Activated CD4-positive, alpha-beta T cell treated with anti-CD3 and anti-CD28 coated beads, Interleukin-2, amount 10 ng/mL, durations not matched to agents 7 days and 5 days (primary cell): ENCODE measurements at places on chromosomes 3 and 15.

GRCh38 chr3:89171687-89172545 lies 64.5 kb downstream of the EPHA3 start:
- no peak for DNase-seq

DNA sequence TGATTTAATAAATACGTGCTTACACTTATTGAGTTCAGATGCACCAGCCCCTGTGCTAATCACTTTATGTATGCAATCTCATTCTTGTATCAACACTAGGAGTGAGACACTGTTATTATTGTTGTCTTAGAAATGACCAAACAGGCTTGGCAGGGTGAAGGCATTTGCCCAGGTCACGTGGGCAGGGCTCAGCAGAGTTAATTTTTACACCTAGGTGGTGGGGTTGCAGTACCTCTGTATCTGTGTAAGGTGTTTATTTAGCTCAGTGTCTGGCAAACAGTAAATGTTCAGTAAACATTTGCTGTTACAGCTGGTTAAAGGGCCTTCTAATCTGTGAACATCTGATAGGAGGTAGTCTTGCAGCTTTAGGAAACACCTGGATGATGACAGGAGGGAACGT lies 200.0 kb downstream of the CACNA2D3 start:
- DNase-seq = no peak

- no peak for DNase-seq
Measured at GRCh38 chr15:40878785-40879184, 4.8 kb upstream of the RHOV start.

DNA sequence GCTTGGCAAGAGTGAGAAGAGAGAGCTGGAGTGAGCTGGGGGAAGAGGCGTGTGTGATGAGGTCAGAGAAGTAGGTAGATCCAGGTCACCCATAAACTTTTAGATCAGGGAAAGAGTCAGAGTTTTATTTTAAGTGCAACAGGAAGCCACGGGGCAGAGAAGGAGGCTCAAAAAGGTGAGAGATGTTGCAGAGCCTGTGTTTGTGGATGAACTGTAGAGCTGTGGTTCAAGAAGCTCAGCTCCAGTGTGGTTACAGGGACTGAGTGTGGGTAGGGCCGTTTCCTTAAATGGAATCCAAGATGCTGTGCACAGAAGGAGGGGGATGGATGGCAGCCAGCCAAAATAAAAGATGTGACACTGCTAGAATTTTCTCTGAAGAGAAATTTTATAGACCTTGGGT lies 337.2 kb downstream of the SATB1 start:
- DNase-seq = no peak

DNA sequence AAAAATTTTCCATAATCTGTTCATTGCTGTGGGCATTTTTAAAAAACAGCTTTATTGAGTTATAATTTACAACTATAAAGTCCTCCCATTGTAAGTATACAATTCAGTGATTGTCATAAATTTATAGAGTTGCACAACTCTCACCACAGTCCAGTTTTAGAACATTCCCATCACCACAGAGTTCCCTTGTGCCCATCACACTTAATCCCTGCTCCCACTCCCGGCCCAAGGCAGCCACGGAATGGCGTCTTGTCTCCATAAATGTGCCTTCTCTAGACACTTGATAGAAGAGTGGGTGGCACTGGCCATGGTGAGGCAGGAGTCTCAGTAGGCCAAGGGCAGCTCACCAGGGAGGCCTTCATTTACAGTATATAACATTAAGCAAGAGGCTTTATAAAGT lies 6.3 kb downstream of the TSEN2 start:
- no peak for DNase-seq

- no peak for DNase-seq
Measured at GRCh38 chr3:39213613-39214012, 21.2 kb upstream of the XIRP1 start.

DNA sequence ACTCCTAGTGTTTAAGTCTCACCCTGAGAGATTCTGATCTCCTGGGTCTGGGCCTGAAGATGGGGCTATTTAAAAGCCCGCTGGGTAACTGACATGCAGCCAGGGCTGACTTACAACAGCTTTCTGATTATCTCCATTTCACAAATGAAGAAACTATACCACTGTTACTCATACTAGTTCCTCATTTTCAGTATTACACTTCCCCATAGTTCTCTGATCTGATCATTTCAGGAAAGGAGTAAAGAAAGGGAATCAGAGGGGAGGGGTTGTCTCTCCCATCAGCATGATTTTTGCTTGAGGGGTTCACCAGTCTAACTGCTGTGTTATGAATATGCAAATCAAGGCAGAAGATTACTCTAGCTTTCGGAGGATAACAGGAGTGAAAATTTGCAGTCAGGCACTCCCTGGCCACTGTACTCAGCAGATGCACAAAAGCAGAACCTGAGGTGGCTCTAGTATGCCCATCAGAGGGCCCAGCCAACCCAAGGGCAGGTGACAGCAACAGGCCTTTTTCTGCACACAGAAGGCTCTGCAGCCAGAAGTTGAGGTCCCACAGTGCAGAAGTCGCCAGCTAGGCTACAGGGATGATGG lies 59.4 kb downstream of the DAPK2 start:
- no peak for DNase-seq

GRCh38 chr15:83692746-83693581 lies 39.0 kb downstream of the ADAMTSL3 start:
- DNase-seq = no peak

GRCh38 chr3:49747792-49748480 lies 24.2 kb upstream of the GMPPB start:
- no peak for DNase-seq

DNA sequence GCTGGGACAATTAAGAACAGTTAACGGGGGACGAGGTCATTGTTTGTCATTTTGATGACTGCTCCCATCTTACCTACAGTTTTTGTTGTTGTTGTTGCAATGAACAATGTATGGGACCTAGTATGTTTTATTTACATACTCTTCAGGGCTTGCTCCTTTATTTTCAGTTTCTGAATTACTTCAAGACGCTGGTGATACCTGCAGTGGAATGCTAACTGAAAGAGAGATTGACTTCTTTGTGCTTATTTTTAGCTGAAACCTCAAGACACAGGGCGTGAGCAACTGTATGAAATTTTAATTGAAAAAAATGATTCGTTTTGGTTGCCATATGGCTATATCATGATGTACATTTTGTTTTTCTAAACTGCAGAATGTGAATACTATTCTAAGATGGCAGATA lies 297.9 kb downstream of the EDEM1 start:
- no peak for DNase-seq

DNA sequence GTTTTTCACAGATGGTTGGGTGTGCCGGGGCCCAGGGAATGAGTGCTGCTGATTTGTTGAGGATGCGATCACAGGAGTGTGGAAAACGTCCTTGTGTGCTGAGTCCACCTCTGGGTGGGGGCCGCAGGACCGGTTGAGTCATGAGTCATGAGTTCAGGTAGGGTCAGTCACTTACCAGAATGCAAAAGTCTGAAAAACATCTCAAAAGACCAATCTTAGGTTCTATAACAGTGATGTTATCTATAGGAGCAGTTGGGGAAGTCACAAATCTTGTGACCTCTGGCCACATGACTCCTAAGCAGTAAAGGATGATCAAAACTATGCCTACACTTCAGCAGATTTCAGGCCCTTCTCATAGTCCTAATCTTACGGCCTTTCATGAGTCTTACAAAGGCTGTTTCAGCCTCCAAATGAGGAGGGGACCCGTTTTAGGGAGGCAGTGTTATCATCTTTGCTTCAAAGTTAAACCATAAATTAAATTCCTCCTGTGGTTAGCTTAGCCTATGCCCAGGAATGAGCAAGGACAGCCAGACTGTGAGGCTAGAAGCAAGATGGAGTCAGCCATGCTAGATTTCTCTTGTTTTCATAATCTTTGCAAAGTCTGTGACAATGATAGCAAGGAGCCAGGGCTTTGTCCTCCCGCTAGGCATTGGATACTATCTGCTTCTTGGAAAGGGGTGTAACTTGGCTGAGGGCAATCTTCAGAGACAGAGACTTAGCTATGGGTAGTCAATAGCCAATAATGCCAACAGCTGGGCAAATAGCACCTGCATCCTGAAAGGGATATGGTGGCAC lies 30.6 kb upstream of the PIAS1 start:
- no peak for DNase-seq

DNA sequence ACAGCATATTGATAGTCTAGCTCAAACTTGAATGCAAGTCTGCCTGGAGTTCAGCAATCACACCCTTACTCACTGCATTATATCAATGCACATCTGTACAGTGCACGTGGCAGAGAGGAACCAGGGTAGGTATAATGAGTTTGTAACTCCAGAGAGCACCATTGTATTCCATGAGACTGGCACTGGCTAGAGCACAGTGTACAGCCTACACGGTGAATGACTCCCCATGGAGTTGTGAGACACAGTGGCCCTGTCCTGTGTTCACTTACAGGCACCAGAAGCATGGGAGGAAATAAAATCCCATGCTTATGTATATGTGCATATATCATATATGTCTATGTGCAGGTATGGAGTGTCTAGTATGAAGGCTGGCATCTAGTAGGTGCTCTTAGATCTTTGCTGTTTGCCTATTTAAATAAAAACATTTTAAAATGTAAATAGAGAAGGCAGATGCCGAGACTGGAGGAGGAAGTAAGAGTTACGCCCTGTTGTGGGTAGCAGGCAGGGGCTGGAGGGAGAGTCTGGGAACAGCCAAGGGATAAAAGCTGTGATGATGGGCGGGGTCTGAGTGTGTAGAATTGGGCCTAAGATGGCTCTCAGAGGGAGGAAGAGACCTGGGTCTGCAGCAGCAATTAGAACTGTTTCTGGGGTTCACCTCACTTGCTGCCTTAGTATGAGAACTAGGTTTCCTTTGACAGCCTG lies 360.7 kb upstream of the ICE2 start:
- no peak for DNase-seq

DNA sequence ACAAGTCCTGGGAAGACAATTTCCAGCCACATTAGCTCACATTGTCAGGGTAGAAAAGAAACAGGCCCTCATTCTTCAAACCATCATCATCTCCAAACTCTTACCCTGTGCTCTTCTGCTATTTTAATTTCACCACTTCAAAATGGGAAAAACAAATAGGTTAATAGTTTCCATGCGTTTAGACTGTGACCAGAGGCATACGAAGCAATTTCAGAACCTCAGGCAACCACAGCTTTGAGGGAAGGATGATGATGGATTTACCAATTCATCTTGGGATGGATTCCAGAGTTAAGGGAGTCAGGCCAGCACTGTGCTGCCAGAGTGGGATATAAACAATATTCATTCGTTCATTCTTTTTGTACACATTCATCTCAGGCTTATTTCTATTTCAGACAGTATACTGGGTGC lies 307.8 kb upstream of the TPRG1 start:
- DNase-seq = no peak

DNA sequence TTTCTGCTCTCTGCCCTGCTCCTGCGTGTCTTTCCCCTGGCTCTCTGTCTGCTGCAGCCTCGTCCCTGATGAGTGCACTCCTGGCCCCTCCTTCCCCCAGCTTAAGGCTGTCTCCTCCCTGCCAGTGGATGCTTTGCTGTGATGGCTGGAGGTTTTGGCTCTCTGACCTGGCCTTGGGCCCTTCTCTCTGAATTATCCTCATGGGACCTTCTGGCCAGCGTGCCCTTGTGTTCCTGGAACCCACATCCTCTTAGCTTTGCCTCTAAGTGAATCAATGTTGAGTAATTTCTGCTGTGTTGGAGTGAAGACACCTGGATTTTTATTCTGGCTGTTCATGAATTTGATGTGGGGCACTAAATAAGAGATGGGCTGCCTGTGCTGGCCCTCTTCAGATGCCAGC lies 9.8 kb upstream of the TNFAIP8L3 start:
- no peak for DNase-seq

GRCh38 chr3:113055961-113056360 lies 65.2 kb downstream of the GTPBP8 start:
- DNase-seq = no peak

GRCh38 chr3:67458408-67458807 lies 196.0 kb downstream of the SUCLG2 start:
- DNase-seq = no peak

- DNase-seq = no peak
Measured at GRCh38 chr3:78221796-78222195, 1181.9 kb downstream of the ROBO2 start.

- DNase-seq = no peak
Measured at GRCh38 chr3:128624526-128625138, 26.0 kb downstream of the RPN1 start.

GRCh38 chr3:56813653-56813960 lies 11.9 kb upstream of the ARHGEF3 start:
- DNase-seq = no peak

DNA sequence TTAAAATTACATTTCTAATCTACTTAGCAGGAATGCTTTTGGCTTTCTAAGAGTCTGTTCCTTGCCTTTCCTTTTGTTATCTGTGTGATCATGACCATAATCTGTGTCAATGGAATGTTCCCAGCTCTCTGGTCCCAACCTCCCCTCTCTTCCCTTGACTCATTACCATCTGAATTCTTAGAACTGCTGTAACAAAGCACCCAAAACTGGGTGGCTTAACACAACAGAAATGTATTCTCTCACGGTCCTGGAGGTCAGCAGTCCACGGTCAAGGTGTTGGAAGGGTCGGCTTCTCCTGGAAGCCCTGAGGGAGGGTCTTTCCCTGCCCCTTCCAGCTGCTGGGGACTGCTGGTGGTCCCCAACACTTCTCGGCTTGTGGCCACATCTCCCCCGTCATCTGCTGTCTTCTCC lies 81.1 kb downstream of the LRRK1 start:
- no peak for DNase-seq

- DNase-seq = no peak
Measured at GRCh38 chr15:39914977-39915376, 5.1 kb downstream of the GPR176 start.

DNA sequence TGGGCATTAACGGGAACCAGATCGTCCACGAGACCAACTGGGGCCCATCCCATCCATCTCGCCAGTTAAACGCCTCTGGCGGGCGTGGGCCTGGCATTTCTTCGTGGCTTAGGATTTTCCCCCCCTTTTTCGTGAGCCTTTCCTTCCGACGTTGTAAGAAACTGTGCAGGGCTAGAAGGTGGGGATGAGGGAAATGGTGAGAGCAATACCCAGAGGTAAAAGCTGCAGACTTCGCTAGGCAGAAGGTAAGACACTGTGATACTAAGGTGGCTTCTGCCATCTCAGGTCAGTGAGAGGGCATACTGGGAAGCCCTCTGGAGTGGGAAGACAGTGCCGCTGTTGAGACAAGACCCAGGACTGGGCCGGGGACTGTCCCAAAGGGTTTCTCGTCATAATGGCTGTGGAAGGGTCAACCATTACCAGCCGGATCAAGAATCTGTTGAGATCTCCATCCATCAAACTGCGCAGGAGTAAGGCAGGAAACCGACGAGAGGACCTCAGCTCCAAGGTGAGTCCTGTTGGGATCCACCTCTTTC lies 666 bp downstream of the MAPKBP1 start:
- peak; percentile 20 for DNase-seq

- no peak for DNase-seq
Measured at GRCh38 chr3:196174652-196175051, 36.5 kb downstream of the ZDHHC19 start.

DNA sequence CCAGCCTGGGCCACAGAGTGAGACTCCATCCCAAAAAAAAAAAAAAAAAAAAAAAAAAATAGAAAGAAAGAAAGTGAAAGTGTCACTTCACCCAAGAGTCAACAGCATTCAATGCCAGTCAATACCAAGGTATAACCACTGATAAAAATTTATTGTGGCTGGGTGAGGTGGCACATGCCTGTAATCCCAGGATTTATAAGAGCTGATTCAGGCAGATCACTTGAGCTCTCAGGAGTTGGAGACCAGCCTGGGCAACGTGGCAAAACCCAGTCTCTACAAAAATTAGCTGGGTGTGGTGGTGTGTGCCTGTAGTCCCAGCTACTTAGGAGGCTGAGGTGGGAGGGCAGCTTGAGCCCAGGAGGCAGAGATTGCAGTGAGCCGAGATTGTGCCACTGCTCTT lies 46.5 kb upstream of the PIK3CB start:
- DNase-seq = no peak

GRCh38 chr3:9613056-9613748 lies 36.1 kb upstream of the MTMR14 start:
- no peak for DNase-seq
